ENCODE measurements at places on chromosomes 16 and 17.

GRCh38 chr16:21950782-21951521, 2.2 kb upstream of the UQCRC2 start:
- peak; percentile 20 for DNase-seq

- DNase-seq, result no peak
These were observed 86.0 kb downstream of the RPTOR start for GRCh38 chr17:80630560-80631120.

DNA sequence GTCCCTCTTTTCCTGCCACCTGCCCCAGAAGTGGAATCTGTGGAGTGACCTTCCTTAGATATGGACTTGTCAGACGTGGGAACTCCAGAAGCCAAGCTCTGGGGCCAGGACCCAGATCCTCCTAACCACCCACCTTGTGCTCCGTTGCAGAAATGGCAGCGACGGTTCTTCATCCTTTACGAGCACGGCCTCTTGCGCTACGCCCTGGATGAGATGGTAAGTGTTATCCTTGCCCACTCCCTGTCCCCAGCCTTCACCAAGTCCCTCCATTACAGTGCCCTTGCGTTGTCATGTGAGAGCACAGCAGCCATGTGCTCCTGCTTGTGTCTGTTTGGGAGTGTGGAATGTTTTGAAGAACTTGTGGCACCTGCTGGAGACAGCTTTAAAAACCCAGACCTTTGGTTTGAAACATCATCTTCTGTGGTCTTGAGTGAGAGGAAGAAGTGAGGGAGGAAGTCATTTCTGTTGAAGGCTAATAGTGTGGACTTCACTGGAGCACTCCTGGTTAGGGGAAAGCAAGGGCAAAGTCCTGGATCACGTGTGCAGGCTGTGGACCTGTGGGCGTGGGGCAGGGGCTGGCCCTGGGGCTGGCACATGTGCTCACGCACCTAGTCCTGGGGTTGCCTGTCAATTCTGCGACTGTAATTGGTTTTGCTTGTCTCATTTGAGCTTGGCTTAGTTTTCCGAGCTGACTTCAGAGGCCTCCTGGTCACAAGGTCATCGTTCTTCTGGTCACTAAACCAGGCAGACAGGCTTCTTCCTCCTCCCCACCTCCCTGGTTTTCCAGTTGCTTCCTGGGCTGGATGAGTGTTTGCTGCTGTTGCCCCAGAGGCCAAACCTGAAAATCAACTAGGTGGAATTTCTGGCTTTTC, 35.8 kb downstream of the MPRIP start:
- DNase-seq, result no peak

DNA sequence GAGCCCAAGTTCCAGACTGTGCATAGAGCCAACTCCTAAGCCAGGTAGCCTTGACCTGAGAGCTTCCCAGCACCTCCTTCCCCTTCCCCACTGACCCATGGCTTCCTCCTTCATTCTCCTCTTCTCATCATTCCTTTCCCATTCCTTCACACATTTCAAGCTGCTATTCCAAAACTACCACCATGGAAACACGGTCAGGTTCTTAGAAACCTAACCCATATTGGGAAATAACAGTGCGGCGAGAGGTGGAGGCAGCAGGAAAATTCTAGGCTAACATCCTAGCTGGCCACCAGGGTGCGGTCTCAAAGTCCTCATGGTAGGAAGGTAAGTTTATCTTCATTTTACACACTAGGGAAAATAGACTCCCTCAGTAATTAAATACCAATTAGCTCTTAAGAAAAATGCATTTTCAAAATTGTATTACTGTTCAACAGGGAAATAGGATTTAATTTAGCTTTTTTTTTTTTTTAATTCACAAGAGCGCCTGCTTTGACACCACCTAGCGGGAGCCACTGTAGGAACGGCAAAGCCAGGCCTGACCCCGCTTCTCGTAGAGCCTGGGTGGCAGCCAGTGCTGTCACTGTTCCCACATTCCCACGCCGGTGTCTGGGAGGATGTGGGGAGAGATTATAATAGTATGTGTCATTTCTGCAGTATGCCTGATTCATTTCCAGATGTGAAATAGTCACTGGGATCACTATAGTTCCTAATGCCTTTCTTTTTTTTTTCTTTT, 14.0 kb upstream of the SPHK1 start:
- peak; percentile 98 for DNase-seq

GRCh38 chr16:89189358-89190025, 10.8 kb downstream of the SLC22A31 start:
- no peak for DNase-seq

- DNase-seq, result peak; percentile 37
These were observed 45.2 kb downstream of the XPO6 start for GRCh38 chr16:28166394-28167208.

DNA sequence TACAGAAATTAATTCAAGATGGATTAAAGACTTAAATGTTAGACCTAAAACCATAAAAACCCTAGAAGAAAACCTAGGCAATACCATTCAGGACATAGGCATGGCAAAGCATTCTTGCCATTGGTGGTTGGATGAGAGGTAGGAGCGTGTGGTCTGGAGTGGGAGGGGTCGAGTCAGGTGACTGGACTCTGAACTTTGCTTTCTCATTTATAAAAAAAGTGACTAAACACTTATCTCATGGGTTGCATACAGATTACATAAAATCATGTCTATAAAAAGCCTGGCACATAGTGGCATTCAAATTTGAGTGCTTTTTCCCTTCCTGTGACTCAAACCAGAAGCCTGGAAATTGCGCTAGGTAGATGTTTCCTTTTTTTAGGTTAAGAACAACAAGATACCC, 159.7 kb upstream of the SHISA6 start:
- no peak for DNase-seq

- no peak for DNase-seq
These were observed 16.2 kb downstream of the KRABD2 start for GRCh38 chr17:8360260-8360659.

DNA sequence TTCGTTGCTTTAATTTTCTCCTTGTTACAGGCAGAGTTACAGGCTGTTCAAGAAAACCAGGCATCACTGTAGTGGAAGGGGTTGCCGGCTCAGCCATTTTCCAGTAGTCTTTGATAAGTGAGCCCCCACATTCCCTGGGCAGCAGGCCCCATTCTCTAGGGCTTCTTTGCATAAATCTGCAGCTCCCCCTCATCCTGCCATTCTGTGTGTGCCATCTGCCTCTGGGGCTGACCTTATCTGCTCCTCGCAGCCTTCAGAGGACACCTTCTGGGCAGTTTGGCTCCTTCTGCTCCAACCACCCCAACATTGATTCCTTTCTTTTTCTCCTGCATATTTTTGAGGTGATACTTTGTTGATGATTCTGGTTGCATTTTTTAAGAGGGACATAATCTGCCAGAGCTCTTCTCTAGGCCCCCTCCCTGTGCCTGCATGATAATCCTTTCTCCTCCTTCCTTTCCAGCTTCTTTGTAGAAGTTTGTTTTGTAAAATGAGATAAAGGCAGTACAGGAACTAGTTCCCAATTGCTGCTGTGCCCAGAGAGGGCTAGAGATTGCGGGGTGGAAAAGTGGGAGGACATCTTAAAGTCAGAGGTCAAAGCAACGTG, 17.1 kb downstream of the RND2 start:
- DNase-seq, result no peak

DNA sequence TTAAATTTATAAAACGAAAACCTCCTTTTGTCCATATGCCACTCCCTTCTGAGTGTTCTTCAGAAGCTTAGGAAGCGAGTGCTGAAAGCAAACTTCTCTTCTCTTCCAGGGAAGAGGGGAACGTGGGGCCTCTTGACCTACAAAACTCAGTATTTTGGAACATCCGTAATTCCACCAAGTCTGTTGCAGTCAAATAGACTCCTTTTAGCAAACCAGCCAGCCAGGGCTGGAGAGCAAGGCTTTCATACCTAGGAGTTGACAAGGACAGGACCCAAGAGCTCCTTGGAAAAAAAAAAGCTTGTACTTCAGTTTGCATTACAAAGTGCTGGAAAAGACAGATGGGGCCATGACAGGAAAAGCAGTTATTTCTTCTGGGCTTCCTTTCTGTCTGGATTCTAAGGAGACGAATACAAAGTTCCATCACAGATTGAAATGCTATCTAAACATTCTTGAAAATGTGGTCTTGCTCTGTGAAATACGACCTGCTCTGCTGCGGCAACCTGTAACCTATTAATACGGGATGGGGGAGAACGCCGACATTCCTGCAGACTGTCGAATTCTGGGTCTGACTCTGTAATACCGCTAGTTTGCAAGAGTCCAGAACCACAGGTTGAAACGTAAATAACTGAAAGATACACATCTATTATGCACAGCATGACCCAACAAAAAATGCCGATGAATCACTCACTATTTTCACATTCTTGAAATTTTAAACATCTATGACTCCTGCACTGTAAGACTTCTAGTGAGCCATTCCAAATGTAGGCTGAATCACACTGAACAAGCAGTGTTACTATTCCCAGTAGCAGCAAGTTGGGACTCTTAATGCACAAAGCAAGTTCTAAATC, 20.6 kb downstream of the VPS53 start:
- DNase-seq, result peak; percentile 100

DNA sequence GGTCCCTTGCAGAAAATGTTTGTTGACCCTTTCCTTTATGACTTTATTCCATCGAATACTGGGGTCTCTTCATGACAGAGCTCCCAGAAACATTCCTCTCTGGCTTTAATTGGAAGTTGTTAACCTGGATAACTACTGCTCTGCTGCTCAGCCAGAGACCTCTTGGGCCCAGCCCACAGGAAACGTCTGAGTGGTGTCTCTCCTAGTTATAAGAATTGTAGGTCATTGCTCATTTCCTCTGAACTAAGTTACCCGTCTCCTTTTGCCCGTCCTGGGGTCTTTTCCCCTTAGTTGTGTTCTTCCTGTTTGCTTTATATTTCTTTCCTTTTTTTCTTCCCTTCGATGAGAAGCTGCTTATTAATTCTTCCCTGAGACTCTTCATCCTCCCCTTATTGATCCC, 9.0 kb downstream of the MAP2K6 start:
- DNase-seq, result no peak

- DNase-seq, result no peak
These were observed 30.6 kb downstream of the ABCA9 start for GRCh38 chr17:69030169-69030568.

DNA sequence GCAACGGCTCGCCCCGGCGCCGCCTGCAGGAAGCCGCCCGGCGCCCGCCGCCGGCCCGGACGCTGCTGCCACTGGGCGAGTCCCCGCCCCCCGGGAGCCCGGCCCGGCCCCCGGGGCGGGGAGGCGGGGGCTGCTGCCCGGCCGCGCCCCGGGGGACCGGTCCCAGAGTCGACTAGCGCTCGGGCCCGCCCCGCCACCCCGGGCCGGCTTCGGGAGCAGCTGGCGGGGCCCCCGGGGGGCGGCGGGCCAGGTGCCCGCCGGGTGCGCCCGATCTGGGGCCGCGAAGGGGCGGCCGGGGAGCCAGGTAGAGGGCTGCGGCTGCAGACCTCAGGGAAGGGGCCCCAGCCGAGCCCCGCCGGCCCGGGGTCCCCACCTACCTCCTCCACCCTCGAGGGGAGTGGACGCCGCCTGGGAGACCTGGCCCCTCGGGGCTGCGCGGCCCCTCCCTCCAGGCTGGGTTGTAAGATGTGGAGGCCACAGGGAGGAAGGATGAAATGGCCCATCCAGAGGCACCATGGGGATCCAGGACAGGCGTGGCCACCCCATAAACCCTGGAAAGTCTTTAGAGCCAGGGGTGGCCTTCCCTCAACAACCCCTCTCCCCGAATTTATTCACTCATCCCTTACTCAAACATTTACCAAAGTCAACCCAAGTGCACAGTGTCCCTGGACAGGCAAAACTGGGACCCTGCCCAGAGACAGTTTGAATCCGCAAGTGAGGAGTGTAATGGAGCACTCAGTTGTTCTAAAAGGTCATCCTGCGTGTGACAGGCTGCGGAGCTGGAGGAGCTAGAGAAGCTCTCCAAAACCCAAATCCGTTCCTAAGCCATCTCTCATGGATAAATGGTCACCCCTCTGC, at the start of gene CDYL2:
Gene CDYL2 (minus strand): TSS at position 73 of the 858 bp plus-strand sequence. CDS start 425 bp downstream, outside the sequence.
- DNase-seq, result peak; percentile 52

DNA sequence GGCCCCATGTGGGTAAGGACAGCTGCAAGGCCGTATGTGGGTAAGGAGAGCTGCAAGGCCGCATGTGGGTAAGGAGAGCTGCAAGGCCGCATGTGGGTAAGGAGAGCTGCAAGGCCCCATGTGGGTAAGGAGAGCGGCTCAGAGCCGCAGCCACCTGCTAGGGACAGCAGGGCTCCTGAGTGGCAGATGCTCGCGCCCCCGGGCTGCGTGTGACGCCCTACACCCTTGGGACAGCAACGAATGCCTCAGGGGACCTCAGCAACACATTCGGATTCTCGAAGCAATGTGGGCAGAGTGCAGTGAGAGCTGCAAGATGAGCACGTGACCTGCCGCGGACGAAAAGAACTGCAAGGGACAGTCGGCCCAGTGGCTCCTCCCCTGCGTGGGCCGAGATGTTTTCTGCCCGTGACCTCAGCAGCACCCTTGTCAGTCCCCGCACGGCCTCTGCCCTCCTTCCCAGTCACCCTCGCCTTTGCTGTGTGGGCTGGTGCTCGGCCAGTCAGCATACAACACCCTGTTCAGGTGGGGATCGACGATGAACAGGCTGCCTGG, 9.6 kb upstream of the SLC38A8 start:
- DNase-seq, result no peak

DNA sequence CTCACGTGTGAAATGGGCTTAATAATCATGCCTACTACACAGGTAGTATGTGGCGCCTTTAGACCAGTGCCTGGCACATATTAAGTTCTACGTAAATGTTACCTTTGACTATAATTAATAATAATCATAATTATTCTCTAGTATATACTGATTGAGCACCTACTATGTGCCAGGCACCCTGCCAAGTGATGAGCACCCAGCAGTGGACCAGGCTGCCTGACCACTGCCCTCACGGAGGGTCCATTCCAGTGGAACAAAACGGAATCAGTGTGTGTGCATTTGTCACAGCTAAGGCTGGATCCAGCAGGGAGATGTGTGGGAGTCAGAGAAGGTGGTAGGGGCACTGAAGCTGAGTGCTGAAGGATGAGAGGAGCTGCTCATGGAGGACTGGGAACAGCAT, 30.5 kb downstream of the SEC14L5 start:
- DNase-seq, result no peak

DNA sequence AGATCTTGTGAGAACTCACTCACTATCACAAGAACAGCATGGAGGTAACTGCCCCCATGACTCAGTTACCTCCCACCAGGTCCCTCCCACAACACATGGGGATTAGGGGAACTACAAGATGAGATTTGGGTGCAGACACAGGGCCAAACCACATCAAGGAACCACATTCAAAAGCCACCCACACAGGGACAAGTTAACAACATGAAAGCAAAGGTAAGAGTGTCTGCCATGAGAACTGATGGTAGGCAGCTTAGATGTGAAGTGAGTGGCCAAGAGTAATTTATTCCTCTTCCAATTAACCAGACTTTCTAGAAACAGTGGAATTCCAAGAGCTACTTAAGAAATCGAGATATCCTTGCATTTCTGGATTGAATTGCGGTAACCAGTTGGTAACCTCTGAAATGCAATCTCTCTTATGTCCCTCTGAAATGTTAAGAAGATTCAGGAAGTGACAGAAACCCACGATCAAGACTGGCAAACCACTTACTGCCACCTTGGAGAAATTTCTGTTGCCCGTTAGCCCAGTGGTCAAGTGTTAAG, 167.4 kb upstream of the CACNG5 start:
- no peak for DNase-seq

DNA sequence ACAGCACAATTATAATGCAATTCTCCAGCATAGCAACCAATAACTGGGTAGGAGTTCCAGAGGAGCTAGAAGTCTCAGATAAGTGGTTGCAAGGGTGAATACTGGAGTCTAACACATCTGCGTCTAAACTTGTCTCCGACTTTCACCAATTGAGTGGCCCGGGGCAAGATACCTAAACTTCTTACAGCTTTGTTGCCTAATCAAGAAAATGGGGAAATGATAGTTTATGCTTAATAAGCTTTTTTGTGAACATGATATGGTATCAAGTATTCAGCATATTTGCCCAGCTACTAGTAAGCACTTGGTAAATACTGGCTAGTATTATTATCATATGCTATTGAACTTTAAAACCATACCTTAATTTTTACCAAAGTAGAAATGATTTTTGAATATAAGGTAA, 183.5 kb downstream of the KCNJ2 start:
- DNase-seq, result no peak
